ENCODE measurements at places on chromosomes 5 and 9. TPM values are rescaled to one million over a fixed set of nuclear protein-coding genes. Genes with fewer than 3 reads are reported as not detected.

DNA sequence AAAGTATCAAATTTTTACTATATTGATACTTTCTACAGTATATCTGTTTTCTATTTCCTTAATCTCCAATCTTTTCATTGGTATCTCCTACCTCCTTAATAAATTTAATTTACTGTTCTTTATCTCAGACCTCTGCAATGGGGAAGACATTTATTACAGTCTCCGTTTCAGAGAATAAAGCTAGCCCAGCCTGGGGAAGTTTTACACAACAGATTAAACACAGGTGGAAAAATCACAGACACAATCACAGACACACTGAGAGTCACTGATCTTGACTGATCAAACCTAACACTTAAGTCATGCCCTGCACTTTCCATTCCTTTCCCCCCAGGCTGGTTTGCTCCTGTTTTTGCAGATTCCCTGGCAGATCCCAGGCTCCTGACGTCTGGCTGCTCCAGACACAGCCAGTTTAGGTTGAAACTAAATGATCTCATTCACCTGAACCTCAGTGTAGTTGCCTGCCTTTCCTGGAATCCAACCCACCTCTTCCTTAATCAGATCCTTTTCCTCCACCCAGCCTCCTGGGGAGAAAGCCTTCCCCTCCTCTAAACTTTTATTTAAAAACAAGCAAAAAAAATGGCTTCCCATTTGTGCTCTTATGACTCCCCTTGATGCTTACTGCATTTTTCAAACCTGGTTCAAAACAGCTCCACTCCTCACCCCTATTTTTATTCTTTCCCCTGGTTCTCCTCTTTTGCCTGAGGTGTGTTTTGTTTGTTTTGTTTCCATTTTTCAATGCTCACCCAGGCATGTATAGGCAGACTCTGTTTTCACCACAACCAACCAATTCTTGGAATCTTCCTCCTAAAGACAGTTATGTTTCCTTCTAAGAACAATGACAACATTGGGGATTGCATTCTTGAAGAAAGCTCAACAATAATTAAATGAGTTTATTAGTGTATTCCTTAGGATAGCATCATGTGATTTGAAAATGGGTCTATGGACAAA is 29.5 kb upstream of the OSMR start:
- DNase-seq, result no peak

DNA sequence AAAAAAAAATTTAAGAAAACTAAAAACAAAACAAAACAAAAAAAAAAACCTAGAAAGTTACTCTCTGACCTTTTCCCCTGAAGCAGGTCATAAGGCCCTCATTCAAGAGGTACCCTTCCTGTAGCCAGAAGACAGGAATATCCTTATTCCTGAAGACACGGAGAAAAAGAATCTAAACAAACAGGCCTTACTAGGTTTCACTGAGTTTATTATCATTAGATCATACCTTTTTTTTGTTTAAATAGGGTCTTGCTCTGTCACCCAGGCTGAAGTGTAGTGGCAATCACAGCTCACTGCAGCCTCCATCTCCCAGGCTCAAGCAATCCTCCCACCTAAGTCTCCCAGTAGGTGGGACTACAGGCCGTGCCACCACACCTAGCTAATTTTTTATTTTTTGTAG is 11.7 kb upstream of the CDKN2AIPNL start:
- DNase-seq, result no peak

DNA sequence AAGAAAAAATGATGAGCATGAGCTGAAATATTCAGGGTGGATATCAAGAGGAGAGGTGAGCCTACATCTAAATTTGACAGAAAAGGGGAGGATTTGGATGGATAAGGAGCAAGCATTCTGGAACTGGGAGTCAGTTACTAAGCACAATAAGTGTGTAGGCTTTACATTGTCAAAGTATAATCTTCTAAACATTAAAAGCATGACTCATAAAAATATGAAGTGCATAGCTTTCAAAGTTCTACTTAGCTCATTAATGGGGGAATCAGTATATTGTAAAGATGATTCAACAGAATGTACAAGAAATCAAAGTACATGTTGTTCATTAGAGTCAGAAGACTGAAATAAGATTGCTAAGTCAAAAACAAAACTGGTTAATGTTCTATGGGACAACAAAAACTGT is 248.0 kb upstream of the GAS1 start:
- no peak for DNase-seq

SAXO1 gene
- polyA plus RNA-seq, result 0.20 TPM

NLN gene
- polyA plus RNA-seq, result 22.5 TPM

PCDHGC5 gene
- polyA plus RNA-seq, result 1.1 TPM

DNA sequence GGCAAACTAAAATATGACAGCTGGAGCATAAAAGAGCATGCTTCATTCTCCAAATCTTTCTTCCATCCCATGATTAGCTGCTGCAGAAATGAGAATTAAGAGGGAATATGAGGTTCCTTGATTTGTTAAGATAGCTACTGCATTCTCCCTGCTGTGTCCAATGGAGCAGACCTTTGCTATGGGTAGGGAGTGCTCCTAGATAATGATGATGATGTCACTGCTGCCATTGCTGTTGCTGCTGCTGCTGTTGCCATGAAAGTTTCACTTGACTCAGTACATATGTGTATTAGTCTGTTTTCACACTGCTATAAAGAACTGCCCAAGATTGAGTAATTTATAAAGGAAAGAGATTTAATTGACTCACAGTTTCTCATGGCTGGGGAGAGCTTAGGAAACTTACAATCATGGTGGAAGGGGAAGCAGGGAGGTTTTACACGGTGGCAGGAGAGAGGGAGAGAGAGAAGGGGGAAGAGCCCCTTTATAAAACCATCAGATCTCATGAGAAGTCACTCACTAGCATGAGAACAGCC is 128.9 kb downstream of the INSYN2B start:
- DNase-seq, result no peak

All from left lung (tissue), 14 donors.